Panc1 (cell line): ENCODE measurements at places on chromosomes 6 and 20. TPM values are rescaled to one million over a fixed set of nuclear protein-coding genes. Genes with fewer than 3 reads are reported as not detected.

- H3K36me3 ChIP-seq: no peaks in the 10 kb centered on the region
- no peaks in the 10 kb centered on the region for H3K4me1 ChIP-seq
- H3K4me3 ChIP-seq: no peak overlapping the region
- H3K27ac ChIP-seq: no peak overlapping the region
- no peaks in the 10 kb centered on the region for H3K27me3 ChIP-seq
- no peak for DNase-seq
Measured at GRCh38 chr6:143332153-143332845, 118.2 kb downstream of the ADAT2 start.

- DNase-seq: no peak
- H3K27me3 ChIP-seq: peaks cover 39% of the 10 kb centered on the region
- H3K4me3 ChIP-seq: no peak overlapping the region
- no peaks in the 10 kb centered on the region for H3K4me1 ChIP-seq
- H3K36me3 ChIP-seq: no peaks in the 10 kb centered on the region
Measured at GRCh38 chr6:132404330-132404729, 3.1 kb upstream of the MOXD1 start.

GRCh38 chr6:168884050-168884645 lies 369.5 kb downstream of the THBS2 start:
- DNase-seq: no peak
- no peaks in the 10 kb centered on the region for H3K36me3 ChIP-seq
- no peak overlapping the region for H3K4me3 ChIP-seq
- H3K27me3 ChIP-seq: peaks cover 28% of the 10 kb centered on the region
- H3K27ac ChIP-seq: no peak overlapping the region

DNA sequence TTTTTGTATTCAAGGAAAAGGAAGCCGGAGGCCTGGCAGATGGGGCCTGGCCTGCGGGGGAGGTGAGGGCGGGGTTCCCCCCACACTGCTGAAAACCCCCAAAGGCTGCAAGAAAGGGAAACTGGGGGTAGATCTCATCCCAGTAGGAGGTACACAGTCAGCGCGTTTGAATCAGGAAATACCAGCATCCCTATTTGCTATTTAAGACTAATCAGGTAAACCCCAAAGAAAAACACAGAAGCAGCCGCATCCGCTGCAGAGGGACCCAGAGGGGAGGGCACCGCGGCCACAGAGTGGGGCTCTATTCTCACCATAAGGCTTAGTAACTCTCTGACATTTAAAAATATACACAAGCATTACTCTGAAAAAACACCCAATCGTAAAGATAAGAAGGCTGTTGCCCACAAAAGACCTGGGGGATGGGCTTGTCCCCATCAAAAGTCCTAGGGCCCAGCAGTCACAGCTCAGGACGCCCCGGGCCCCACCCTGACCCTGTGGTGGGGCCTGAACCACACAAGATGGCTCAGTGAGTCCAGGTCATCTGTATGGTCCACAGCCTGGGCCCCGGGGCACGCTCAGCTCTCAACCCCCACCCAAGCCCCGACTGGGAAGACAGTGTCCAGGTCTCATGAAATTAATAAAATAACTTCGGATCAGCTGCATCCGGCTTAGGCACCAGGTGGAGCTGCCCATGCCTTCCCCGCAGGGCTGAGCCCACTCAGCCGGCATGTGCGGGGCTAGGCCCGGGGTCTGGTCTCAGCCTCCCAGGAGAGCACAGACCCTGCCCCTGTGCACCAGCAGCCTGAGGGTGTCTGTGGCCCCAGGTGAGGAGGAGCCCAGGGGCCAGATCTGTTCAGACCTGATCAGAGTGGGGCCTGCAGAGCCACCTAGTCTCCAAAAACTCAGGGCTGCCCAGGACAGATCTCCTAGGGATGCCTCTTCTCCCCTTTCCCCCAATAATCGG lies 31.0 kb downstream of the KCNQ2 start:
- H3K27ac ChIP-seq: no peak overlapping the region
- no peak for DNase-seq
- H3K27me3 ChIP-seq: no peaks in the 10 kb centered on the region
- H3K4me1 ChIP-seq: peaks cover 5% of the 10 kb centered on the region; the same call in 1 of the 2 replicates
- no peaks in the 10 kb centered on the region for H3K36me3 ChIP-seq
- no peak overlapping the region for H3K4me3 ChIP-seq

Gene DHX16
- total RNA-seq: 44.5 TPM

Gene CLVS2
- total RNA-seq: 1.1 TPM

- H3K4me1 ChIP-seq: peaks cover 18% of the 10 kb centered on the region
- H3K36me3 ChIP-seq: no peaks in the 10 kb centered on the region
- DNase-seq: no peak
- H3K27ac ChIP-seq: no peak overlapping the region
- H3K27me3 ChIP-seq: peaks cover 3% of the 10 kb centered on the region; the same call in 1 of the 2 replicates
Measured at GRCh38 chr6:107600121-107600520, 110.2 kb downstream of the SOBP start.
